ENCODE measurements at places on chromosomes 1 and 21.

DNA sequence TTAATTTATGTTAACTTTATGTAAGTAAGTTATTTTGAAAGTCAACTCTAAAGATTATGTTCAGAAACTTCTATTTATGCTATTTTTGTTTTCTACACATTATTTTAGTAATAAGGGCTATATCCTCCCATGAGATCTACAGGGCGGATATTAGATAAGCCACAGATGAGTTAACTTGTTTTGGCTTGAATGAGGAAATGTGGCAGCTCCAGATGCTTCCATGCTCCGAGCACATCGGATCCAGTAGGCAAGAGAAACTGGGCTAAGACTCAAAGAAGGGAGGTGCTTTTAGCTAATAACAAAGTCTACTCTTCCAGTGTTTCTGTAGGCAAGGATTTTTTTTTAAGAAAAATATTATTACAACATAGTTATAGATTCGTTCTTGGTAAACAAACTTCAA is 20.0 kb upstream of the LAMC1 start:
- peak; percentile 74 for DNase-seq

DNA sequence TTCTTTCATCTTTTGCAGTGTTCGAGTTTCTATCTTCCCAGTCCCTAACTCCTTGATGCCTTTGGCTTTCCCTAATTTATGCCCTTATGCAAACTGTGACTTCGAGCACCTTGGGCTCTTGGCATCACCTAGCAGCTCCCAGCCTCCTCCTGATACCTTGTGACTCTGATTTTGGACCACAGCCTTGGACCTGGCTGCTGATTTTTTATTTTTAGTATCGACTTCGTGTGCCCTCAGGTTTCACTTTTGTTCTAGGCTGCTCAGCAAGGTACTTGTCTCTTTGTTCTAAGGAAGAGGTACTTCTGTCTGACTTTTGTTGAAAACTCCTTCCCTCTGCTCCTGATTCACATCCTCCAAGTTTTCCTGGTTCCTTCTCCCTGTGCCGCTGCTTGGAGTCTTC is 69.6 kb upstream of the KCNK1 start:
- DNase-seq = no peak

GRCh38 chr1:35797380-35797779 is 10.4 kb upstream of the AGO4 start:
- no peak for DNase-seq

GRCh38 chr1:185039726-185040407 is 5.5 kb upstream of the RNF2 start:
- no peak for DNase-seq

DNA sequence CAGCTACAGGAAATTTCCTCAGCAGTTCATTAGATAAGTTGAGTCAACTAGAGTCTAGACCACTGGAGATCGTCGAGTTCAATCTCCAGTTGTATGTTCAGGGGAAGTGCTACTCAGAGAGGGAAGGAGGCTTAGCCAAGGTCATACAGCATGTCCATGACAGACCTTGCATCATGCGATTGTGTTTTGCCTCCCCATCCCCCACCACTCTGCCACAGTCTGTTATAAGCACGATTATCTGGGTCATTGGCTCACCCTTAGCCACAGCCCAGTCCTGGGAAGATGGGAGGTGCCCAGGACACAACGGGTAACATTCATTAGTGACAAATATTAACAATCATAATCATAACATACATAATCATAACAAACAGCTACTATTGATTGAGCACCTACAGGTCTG is 18.9 kb upstream of the GRIK3 start:
- DNase-seq = no peak

- no peak for DNase-seq
Observed at GRCh38 chr1:209748620-209749019, 7.2 kb upstream of the TRAF3IP3 start.

- no peak for DNase-seq
Observed at GRCh38 chr1:20578062-20578461, 10.8 kb upstream of the CDA start.

GRCh38 chr1:84665703-84666317 is 24.5 kb downstream of the SSX2IP start:
- peak; percentile 62 for DNase-seq

DNA sequence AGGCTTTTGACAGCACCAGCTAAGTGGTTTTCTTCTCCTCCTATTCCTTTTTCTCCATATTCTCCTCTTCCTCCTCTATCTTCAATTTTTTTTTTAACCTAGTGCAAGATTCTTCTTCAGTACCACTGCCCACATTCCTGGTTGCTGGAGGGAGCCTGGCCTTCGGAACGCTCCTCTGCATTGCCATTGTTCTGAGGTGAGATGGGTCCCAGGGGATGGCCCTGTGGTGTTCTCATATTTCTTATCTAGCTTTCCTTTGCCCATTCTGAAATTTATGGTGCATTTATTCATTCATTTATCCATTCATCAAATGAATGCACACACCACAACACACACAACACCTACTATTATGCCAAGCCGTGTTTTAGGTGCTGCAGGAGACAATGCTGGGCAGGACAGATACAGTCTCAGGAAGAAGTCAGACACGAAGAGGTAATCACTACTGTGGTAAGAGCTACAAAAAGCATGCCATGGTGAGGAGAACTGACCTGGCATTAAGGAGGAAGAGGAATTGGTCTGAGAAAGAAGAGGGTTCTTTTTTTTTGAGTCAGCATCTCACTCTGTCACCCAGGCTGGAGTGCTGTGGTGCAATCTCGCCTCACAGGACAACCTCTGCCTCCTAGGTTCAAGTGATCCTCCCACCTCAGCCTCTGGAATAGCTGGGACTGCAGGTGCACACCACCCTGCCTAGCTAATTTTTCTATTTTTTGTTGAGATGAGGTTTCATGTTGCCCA is 47.5 kb upstream of the TDRD10 start:
- DNase-seq = no peak

GRCh38 chr1:59455206-59455605 is 158.3 kb downstream of the FGGY start:
- DNase-seq = peak; percentile 69

- peak; percentile 99 for DNase-seq
Observed at GRCh38 chr21:27423038-27423437, 456.1 kb upstream of the ADAMTS5 start.

GRCh38 chr1:198212126-198212525 is 55.3 kb downstream of the NEK7 start:
- DNase-seq = no peak

GRCh38 chr1:78649628-78650027 is at the start of gene IFI44:
Gene IFI44, plus strand, starts transcription at chr1:78649831. Its CDS starts 365 bp downstream, at chr1:78650196.
- peak; percentile 78 for DNase-seq

- no peak for DNase-seq
Observed at GRCh38 chr1:11592752-11593151, 61.5 kb downstream of the FBXO2 start.

DNA sequence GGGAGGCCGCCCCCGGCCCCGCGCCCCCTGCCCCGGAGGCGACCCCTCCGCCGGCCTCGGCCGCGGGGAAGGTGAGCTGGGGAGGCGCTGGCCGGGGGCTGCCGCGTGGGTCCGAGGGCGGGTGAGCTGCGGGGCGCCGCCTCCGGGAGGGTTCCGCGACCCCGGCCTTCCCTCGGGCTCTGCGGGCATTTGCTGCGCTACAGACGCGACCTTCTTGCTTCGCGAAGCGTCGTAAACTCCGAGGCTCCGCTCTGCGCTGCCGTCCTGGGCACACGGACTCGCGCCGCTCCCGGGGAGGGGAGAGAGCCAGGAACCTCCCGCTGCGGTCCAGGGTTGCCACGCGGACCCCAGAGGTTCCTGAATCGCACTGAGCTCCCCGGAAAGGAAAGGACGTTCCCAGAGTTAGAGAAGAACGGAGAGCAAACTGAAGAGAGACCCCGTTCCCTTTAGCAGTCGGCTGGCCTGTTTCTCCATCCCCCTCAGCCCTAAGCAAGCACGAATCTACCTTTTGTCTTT is 345 bp downstream of the SLX9 start:
- DNase-seq = no peak

DNA sequence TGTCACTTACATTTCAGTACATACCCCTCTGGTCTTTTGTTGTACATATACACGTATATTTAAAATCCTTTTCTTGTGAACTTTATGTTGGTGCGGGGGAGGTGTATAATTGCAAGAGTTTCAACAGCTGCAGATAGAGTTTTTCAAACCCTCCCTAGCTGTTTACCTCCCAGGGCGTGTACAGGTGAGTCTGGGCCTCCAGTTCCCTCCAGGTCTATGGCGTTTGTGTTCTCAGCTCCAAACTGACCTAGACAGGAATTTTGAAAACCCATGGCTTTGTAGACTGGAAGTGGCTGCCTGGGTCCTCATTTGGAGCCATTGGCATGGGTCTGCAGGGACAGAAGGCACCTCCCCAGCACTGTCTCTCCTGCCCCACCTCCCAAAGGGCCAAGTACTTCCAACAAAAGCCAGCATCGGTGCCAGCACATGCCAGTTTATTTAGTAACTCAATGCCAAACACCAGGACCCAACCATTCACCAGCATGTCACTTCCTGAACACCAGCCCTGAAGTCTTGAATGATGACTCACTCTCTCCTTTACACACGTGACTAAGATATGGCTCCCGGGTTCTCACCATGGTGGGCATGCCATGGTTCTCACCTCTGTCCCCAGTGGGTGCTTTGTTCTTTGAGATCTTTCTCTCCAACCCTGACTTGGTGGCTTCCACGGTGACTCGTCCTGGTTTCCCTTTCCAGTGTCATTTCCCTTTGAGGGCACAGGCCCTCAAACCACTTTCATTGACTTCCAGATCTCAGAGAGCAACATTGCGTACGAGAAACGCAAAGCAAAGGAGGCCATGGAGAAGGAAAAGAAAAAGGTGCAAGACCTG is 57.3 kb upstream of the EFHD2 start:
- DNase-seq = peak; percentile 84

- DNase-seq = peak; percentile 31
Observed at GRCh38 chr1:184624051-184624450, 130.6 kb downstream of the EDEM3 start.

DNA sequence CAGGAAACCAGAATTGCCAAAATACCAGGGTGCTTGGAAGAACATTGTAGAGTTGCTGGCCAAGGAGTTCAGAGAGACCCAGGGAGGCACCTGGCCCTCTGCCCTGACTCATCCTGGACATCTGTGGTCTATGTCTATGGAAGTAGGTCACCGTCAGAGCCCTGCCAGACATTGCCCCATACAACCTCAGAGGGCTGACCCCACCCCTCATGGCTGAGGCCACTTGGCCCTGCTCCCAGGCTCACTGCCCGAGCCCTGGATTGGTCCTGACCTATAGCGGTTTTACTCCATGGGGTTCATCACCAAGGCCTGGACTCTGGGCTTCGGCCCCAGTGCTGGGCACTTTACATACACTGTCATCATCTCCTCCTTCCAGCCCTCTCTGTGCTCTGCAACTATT is 233.1 kb downstream of the PTPRU start:
- DNase-seq = peak; percentile 3

- DNase-seq = no peak
Observed at GRCh38 chr1:38818175-38818976, 41.2 kb downstream of the RRAGC start.

GRCh38 chr1:39892601-39893595 is 8.8 kb downstream of the MYCL start:
- DNase-seq = peak; percentile 83

DNA sequence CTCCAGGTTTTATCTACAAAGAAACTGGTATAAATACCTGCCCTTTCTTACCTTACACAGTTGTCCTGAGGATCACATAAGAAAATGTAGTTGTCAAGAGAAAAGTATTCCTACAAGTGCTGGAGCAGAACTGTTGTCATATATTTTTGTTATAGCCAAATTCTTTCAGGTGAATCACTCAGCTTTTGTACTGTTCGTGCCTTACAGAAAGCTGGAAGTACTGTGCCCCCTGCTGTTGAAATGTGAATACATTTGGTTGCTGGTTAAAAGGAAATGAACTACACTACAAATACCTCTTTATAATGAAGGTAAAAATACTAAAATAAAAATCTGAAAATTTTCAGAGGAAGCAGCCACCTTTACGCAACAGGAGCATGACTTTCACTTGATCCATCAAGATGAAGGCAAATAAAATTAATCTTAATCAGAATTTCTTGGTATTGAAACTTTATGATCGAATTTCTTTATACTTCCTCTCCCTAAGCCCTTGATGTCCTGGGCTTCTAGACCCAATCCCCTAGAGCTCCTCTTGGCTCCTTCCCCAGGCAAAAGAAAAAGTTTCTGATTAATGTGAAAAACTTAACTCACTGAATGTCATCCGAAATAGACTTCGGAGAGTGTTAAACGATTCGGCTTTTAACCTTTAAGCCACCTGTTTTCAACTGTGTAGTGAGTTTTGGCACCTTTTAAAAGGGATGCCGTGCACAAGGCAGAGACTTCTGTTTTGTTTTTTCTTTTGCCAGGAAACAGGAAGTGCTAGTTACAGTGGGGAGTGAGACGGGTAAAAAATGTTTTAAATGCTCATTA is 12.5 kb downstream of the CHML start:
- DNase-seq = peak; percentile 77

GRCh38 chr1:36579039-36579438 is 96.3 kb upstream of the CSF3R start:
- no peak for DNase-seq

GRCh38 chr1:40696294-40696693 is 4.8 kb downstream of the NFYC start:
- no peak for DNase-seq

- peak; percentile 89 for DNase-seq
Observed at GRCh38 chr1:93081716-93082115, 2.6 kb downstream of the MTF2 start.

DNA sequence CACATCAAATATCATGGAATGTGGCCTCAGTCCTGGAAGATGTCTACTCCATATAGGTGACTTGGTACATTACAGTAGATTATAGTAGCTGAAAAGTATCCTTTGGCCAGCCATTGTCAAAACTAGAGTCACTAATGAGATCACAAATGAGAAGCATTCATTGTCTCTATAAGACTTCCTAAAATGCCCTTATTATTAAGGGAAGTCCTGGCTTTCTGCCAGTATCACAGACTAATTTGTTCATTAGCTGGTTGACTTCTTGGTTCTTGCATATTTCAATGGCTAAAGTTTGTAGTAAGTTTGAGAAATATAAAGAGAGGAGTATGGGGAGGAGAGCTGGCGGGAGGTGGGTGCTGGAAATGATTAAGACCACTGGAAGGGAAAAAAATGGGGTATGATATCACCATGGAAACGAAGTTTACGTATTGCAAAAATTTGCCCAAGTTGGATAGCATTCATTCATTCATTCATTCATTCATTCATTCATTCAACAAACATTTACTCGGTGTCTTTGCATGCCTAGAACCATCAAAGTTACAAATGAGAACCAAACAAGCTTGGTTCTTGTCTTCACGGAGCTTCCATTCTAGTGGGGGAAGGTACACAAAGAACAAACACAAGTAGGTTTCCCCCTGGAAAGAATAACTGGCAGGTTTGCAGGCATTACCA is 11.7 kb upstream of the B3GALNT2 start:
- DNase-seq = no peak

GRCh38 chr1:173954179-173954578 is 37.1 kb upstream of the SERPINC1 start:
- DNase-seq = no peak

- DNase-seq = no peak
Observed at GRCh38 chr1:61322769-61323168, 240.4 kb downstream of the NFIA start.
